HAP-1 (cell line): ENCODE measurements at places on chromosomes 4 and X.

GRCh38 chrX:66684196-66684595 is 45.3 kb upstream of the EDA2R start:
- DNase-seq, result no peak

- DNase-seq, result peak; percentile 77
These were observed 1520.1 kb downstream of the PCDH18 start for GRCh38 chr4:136012220-136012619.

GRCh38 chr4:56048702-56049431 is 100.1 kb downstream of the CEP135 start:
- peak; percentile 65 for DNase-seq

GRCh38 chrX:40298572-40299479 is 201.1 kb upstream of the BCOR start:
- DNase-seq, result no peak

DNA sequence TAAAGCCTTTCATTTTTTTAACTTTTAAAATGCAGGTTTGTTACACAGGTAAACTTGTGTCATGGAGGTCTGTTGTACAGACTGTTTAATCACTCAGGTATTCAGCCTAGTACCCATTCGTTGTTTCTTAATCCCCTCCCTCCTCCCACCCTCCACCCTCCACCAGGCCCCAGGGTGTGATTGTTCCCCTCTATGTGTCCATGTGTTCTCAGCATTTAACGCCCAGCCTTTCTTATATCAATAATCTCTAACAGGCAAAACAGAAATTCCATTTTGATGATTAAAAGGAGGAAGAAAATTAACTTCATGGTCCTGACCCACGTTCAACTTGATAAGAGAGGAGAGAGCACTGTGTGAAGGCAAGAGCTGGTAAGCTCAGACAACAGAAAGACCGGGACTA is 75.1 kb downstream of the TSPAN5 start:
- DNase-seq, result no peak

GRCh38 chr4:176238157-176238610 is 30.8 kb downstream of the ASB5 start:
- DNase-seq, result no peak

GRCh38 chrX:40009890-40010289 is 87.9 kb downstream of the BCOR start:
- no peak for DNase-seq

DNA sequence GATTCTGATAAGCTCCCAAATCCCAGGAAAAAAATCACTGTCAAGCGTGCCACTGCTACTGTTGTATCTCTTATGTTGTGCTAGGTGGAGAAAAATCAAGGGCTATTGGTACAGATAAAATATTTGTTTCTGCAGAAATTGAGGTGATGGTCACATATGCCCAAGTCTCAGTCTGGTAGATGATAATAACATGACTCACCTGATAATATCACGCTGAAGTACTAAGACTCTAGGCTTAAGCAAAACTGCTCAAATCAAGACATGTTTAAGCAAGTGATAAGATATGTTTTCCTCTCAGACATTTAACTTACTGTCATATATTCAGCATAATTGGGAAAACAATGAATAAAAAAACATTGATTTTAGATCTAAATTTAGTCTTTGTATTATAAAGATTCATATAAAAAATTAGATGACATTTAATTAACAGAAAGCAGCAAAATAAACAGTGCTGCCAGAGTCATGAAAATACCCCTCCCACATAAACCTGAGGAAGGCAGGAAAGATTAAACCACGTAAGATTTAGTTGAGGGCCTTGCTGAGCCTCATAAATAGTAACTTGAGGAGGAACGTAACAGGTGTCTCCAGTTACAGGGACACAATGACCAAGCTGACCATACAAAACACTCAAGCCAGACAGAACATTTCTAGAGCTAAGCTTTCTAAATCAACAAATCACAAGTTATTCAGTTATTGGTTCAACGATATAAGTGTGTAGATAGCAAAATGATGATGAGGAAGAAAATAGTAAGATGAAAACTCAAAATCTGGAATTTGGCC is 143.5 kb downstream of the CHM start:
- no peak for DNase-seq

- DNase-seq, result no peak
These were observed 172.8 kb upstream of the EDNRA start for GRCh38 chr4:147307896-147308674.

GRCh38 chr4:80909938-80910337 is 120.6 kb upstream of the BMP3 start:
- DNase-seq, result no peak

DNA sequence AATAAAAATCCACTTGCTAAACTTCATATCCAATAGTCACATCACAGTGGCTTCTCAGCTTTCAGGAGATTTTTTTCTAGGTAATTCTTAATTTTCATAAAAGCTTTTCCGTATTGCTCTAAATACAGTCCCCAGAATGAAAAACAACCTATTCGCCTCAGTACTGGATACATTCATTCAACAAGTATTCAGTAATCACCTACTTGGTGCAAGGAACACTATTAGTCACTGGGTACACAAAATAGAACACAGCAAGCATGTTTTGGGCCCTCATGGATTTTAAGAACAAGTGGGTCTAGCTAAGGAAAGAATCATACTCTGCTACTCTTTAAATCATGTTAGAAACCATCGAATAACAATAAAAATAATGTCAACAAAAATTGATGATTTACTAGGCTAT is 2.8 kb upstream of the BEX3 start:
- no peak for DNase-seq

GRCh38 chr4:34293459-34293858 is 1950.9 kb downstream of the ARAP2 start:
- DNase-seq, result no peak

- no peak for DNase-seq
These were observed 170.1 kb downstream of the LARP7 start for GRCh38 chr4:112807083-112807482.

- no peak for DNase-seq
These were observed 77.9 kb upstream of the DKK2 start for GRCh38 chr4:107114059-107114458.

DNA sequence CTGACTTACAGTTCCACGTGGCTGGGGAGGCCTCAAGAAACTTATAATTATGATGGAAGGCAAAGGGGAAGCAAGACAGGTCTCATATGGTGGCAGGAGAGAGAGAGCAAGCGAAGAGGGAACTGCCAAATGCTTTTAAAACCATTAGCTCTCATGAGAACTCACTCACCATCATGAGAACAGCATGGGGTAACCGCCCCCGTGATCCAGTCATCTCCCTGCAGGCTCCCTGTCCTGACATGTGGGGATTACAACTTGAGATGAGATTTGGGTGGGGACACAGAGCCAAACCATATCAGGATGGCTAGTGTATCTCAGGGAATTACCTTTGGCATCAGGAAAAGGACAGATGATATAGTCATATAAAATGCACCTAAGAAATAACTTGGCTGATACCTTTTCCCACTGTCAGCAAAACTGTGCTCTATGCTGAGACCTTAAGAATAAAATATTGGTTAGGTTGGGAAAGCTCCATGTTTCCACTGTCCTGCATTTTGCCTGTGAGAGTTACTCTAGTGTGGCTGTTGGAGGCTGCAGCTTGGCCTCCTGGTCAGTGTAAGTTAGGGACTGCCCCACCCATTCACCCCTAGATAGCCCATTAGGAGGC is 110.3 kb downstream of the UCHL1 start:
- DNase-seq, result no peak

GRCh38 chr4:47933840-47934239 is 19.5 kb upstream of the NFXL1 start:
- DNase-seq, result peak; percentile 64

GRCh38 chrX:148159796-148160195 is 178.7 kb downstream of the FMR1NB start:
- DNase-seq, result no peak
